ENCODE measurements at places on chromosomes 4 and X.
A peak's percentile ranks its signal among the peaks of the same experiment; 100 is the strongest.

DNA sequence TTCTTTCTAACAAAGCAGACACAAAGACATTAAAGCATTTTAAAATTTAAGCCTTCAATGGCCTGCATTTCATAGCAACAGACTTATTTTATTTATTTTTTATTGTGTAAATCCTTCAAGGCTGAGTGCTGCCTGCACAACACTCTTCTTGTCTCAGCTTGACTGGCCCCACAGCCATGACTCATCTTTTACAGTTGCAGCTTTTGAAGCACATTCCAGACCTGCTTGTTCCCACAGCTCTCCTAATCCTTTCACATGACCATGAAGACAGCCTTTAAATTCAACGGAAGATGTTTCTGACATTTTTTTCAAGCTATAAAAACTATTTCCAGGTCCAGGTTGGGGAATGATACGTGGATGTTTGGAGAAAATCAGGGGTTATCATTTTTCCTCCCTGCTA, 276.9 kb upstream of the TACR3 start:
- peak; percentile 94 for DNase-seq

- no peak for DNase-seq
Measured at GRCh38 chr4:70113656-70114055, 40.4 kb upstream of the PRR27 start.

DNA sequence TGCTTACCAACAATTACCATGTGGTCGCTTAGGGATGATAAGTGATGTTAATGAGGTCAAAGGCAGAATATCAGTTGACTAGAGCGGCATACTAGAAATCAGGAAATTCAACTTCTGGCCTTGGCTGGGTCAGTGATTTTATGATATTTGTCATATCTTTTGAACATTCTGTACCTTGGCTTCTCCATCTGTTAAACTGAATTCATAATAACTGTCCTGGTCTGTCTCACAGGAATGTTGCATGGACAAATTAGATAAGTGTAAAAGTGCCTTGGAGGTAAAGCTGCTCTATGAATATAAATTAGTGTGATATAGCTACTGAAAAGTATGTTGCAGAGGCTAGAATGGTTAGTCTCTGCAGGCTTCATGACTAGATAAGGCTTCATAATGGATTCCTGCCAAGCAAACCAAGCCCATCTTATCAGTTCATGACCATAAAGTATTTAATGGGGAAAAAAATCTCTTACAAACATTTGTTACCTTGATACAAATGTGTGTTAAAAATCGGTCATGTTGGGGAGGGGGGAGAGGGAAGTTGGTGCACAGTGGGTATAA, 104.6 kb upstream of the BMPR1B start:
- peak; percentile 22 for DNase-seq

DNA sequence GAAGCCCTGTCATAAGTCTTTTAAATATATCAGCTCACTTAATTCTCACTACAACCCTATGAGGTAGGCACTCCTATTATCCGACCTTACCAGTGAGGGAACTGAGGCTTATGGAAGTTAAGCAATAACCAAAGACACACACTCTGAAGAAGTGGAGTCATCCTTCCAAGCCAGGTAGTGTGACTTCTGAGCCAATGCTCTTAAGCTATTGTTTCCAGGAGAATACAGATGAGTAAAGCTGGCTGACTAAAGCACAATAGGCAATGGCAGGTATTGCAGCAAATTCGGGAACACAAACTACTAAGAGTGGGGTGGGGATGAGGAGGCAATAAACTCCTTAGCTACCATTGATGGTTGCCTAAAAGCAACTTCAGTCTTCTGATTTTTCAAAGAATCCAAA, 81.8 kb upstream of the KIT start:
- no peak for DNase-seq

GRCh38 chrX:153772316-153773217, 8.3 kb upstream of the SRPK3 start:
- no peak for DNase-seq

GRCh38 chr4:3263053-3263875, 14.3 kb downstream of the MSANTD1 start:
- no peak for DNase-seq

- DNase-seq = no peak
Measured at GRCh38 chr4:97414161-97414560, 729.1 kb downstream of the STPG2 start.

DNA sequence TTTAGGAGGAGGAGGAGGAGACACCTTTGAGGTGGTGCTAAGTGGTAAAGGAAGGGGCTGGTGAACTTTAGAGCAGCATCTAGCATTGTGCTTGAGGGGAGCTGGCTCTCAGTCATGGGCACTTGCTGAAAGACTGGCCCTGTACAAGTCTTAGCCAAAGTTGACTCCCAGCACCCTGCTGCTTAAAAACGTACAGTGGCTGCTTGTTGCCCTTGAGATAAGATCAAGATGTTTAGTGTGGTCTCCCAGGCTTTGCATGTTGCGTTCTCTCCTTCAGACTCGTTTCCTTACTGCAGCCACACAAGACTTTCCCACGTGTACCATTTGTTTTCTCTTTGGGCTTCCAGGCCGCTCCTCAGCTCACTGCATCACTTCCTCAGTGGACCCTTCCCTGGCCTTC, 1.8 kb downstream of the MED28 start:
- no peak for DNase-seq

DNA sequence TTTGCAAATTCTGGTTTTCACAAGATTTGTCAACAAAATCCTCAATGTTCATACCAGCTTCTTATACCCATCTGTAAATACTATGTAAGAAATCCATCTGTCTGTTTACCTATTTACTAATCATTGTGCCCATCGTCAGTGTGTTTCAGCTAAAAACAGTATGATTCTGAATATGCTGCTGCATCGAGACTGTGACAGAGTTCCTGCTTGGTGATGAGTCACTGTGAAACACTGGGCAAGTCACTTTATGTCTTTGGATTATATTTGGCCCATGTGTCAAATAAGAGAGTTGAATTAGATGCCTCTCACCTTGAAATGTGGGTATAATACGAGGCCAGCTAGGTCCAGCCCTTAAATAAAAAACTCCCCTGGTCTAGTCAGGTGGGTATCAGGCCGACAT, 79.3 kb downstream of the CBLL2 start:
- DNase-seq = no peak

GRCh38 chrX:71170660-71171059, 26.0 kb downstream of the NLGN3 start:
- no peak for DNase-seq

DNA sequence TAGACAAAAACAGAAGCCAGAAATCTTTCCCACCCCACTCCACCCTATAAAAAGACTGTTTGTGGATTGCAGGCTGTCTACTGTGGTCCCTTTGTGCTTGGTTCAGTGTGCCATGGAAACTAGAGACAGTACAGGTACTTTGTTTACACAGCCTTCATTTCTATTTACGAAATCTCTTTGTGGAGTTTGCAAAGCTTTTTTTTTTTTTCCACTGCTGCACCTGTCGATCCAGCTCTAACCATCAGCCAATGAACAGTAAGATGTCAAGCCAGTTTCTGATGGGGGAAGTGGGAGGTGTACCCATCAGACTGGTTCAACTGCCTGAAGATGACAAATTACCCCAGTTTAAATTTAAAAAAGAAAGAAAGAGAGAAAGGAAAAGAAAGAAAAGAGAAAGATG, 20.2 kb upstream of the LRBA start:
- no peak for DNase-seq

DNA sequence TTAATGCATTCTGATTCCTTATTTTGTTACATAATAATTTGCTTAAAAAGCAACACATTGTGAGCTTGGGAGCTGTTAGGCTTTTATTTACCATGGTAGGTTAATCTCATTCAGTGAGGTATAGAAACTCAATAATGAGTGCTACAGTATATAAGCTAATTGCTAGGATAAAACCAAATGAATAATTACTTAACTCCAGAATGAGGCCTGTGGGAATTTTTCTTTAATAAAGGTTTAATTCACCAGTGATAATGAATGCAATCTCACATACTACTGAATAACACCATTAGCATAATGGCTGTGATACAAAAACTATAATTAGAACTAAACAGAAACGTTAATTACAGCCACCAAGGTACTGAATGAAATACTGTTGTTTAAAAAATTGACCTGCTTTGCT, 326.3 kb downstream of the IQCM start:
- DNase-seq = no peak

DNA sequence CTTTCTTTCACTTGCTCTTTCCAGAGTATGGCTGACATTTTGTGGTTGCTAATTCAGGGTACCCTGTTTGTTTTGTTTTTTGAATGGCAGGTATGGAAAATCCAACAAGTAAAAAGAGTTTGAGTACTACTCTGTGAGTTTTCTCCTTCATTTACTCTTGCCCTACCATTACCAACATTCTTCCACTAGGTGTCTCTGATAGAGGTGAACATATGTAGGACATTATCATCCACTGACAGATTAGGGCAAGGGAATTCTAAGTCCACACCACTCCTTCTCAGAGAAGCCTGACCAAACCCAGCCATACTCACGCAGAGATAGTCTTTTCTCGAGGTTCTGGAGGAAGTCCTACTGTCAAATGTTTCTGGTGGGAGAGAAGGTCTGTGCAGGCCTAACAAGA, 36.7 kb upstream of the HDAC8 start:
- no peak for DNase-seq

GRCh38 chr4:183342541-183343533, 20.6 kb upstream of the CLDN24 start:
- DNase-seq = no peak

- DNase-seq = peak; percentile 33
Measured at GRCh38 chr4:4480685-4481398, 61.0 kb downstream of the STX18 start.

GRCh38 chrX:41518127-41518840, 71.1 kb downstream of the NYX start:
- DNase-seq = no peak

DNA sequence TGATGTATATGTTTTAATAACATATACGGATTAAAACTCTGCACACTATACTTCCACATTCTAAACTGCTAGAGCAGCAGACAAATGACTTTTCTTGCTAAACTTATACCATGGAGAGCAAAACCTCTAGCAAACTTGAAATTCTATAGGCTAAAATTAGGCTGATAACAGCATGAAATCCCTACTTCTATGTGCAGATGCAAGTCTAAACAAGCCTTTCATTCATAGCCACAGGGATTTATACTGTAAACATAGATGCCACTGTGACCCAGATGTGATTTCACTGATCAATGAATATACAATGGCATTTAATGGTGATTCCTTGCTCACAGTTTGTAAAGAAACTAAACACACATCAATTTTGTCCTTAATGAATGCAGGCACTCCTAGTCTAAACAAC, 151.0 kb downstream of the ANTXR2 start:
- no peak for DNase-seq

DNA sequence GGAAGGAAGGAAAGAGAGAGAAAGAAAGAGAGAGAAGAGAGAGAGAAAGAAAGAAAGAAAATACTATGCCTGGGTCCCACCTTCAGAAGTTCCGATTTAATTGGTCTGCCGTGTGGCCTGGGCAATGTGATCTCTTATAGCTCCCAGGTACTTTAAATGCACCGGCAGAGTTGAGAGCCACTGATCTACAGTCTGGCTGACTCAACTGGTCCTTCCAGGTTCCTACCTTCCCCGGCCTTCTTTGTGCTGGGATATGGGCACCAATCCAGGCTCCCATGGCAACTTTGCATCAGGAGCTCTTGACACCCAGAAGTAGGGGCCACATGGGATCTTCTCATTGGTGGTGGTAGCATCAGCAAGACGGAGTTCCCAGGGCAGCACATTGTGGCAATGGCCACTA, 186.5 kb upstream of the ATP6AP2 start:
- DNase-seq = no peak

DNA sequence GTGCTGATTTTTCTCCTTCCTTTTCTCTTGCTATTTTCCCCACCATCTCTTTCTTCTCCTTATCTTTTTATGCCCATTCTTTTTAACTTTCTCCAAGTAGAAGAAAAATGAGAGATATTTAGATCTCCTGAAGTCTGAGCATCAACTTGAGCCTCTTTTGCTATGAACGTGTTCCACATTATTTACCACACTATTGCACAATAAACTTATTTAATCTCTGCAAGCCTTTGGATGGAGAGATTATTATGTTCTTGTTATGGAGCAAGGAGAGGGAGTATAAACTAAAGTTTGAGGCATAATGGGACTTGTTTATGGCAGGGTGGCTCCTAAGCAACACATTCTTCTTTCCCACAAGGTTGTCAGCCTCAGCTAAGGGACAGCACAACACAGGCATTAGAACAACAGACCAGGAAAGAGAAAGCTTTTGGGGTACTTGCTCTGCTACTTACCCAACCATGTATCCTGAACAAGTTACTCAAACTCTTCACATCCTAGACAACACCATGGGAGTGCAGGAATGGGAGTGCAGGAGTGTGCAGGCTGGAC, 365.5 kb upstream of the BOD1L1 start:
- peak; percentile 31 for DNase-seq

GRCh38 chr4:14465507-14465906, 536.8 kb upstream of the CPEB2 start:
- no peak for DNase-seq

- DNase-seq = no peak
Measured at GRCh38 chrX:10636851-10637250, 16.5 kb upstream of the MID1 start.

- no peak for DNase-seq
Measured at GRCh38 chr4:175714686-175715085, 97.4 kb downstream of the GPM6A start.

GRCh38 chrX:14073071-14073470, 43.4 kb upstream of the GEMIN8 start:
- DNase-seq = no peak

DNA sequence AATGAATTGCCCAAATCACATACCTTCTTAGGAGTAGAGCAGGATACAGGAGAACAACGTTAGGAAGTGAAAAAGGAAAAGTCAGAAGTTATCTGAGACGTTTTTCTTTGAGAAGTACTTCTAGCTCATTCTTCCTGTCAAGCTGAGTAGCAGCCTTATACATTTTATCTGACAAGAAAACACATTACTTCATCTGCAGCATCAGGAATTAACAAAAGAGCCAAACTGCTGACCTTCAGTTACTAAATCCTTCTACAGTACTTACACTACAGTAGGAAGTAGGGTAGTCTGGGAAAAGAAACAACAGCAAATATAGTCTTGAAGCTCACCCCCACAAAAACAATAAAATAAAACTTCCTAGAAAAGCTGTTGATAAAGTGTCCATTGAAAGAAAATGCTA, 57.0 kb downstream of the ATP11C start:
- peak; percentile 59 for DNase-seq

DNA sequence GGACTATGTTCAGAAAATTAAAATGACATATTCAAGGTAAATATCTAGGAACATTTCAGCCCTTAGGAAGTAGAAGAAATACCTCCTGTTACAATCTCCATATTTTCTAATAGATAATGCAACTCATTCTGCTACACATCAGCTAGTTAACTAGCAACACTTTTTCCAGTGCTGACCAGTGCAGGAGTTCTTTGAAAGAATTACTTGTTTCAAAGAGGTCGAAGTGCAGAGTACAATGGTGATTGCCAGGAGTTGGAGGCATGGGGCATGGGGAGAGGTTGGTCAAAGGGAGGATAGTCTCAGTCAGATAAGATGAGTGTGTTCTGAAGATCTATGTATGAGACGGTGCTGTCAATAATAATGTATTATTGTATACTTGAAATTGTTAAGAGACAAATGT, 53.1 kb downstream of the MTNR1A start:
- DNase-seq = no peak

Data from iris pigment epithelial cell (primary cell).